ENCODE measurements at places on chromosomes 1 and 21.

GRCh38 chr1:51439053-51439452, 80.0 kb downstream of the EPS15 start:
- DNase-seq, result no peak

- DNase-seq, result peak; percentile 8
Measured at GRCh38 chr1:7646981-7647901, 123.9 kb upstream of the VAMP3 start.

- DNase-seq, result no peak
Measured at GRCh38 chr1:121471523-121471922, 286.7 kb downstream of the SRGAP2C start.

GRCh38 chr1:117036018-117036461, 24.1 kb upstream of the TTF2 start:
- no peak for DNase-seq

DNA sequence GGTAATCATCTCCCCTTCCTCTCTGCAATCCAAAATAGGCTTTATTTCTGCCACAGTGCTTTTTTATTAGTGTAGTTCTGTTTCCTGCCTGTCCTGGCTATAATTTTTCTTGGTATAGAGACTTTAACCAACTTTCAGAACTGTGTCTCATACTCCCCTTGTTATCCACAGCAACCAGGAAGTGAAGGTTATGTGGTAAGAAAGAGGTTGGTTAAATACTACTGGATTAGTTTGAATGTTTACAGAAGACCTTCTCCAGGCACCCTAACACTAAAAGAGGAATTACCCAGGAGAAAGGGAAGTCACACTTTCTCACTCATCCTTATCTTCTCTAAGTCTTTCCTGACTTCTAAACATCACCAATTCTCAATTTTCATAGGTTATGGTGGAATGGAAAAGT, 17.8 kb upstream of the TNFSF4 start:
- peak; percentile 87 for DNase-seq

DNA sequence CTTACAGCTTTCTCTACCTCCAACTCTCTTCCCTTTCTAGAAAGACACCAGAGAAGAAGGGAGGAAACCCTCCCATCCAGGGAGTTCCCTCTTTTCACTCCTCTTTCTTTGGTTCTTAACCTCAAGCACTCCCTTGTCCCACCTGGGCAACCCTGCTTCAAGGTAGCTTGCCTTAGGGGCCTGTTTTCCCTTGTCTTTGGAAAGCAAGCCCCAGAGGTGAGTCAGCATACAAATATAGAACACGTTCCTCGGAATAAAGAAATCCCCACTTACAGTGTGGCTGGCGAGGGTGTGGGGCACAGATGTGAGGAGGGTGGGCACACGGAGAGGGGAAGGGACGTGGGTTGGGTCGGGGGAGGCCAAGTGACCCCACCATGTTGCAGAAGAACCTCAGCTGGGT, 26.1 kb upstream of the KCNE2 start:
- no peak for DNase-seq

- DNase-seq, result peak; percentile 83
Measured at GRCh38 chr1:199173356-199173755, 534.5 kb downstream of the PTPRC start.
